Fibroblast of skin of scalp (primary cell): ENCODE measurements at places on chromosomes 6 and 20.

- DNase-seq, result no peak
These were observed 25.9 kb upstream of the APMAP start for GRCh38 chr20:25018425-25018824.

- DNase-seq, result no peak
These were observed 25.9 kb upstream of the TGM2 start for GRCh38 chr20:38190936-38191371.

DNA sequence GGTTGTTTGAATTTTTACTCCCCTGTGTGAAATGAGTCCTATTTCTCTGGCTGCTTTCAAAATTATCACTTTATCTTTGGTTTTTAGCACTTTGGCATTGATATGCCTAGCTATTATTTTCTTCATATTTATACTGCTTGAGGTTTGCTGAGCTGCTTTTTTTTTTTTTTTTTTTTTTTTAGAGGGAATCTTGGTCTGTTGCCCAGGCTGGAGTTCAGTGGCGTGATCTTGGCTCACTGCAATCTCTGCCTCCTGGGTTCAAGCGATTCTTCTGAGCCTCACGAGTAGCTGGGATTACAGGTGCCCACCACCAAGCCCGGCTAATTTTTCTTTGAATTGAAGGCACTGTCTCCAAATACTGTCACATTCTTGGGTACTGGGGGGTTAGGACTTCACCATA lies 40.6 kb downstream of the STXBP5 start:
- no peak for DNase-seq

- peak; percentile 95 for DNase-seq
These were observed 15.5 kb upstream of the CARMIL1 start for GRCh38 chr6:25263657-25264056.

GRCh38 chr20:4326195-4327065 lies 311.1 kb upstream of the RNF24 start:
- DNase-seq, result peak; percentile 37

- DNase-seq, result no peak
These were observed 112.7 kb downstream of the FHL5 start for GRCh38 chr6:96675597-96675996.

DNA sequence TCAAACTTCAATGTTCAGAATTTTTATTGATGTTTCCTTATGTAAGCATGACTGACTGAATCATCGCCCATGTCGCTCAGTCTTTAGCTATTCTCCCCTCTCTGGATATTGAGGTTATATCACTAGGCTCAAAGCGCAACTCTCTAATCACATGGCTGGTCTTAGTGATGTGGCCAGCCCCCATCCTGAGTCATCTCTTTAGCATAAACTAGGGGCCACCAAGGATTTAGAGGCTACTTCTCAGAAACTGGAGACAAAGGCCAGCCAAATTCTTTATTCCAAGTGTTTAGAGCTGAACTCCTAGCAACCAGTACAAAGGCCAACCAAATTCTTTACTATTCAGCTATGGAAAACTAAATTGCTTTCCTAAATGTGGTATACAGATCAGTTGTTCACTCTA lies 61.4 kb downstream of the FAM135A start:
- DNase-seq, result peak; percentile 13

- peak; percentile 6 for DNase-seq
These were observed 491.1 kb upstream of the EYS start for GRCh38 chr6:66198062-66198624.

DNA sequence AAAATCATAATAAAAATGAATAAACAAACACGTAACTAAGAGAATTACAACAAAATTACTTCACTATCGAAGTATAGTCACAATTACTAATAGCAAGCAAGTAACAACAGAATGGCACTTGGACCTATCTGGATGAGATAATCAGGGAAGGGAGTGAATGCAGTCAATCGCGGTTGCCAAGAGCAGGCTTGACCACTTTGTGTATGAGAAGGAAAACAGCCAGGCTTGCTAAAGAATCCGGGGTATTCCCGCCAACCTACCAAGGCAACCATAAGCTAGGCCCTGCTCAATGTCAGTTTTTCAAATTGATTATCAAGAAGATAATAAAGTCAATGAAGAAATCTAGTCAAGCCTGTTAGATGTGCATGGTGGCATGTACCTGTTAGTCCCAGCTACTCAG lies 39.7 kb downstream of the PXDC1 start:
- DNase-seq, result no peak

DNA sequence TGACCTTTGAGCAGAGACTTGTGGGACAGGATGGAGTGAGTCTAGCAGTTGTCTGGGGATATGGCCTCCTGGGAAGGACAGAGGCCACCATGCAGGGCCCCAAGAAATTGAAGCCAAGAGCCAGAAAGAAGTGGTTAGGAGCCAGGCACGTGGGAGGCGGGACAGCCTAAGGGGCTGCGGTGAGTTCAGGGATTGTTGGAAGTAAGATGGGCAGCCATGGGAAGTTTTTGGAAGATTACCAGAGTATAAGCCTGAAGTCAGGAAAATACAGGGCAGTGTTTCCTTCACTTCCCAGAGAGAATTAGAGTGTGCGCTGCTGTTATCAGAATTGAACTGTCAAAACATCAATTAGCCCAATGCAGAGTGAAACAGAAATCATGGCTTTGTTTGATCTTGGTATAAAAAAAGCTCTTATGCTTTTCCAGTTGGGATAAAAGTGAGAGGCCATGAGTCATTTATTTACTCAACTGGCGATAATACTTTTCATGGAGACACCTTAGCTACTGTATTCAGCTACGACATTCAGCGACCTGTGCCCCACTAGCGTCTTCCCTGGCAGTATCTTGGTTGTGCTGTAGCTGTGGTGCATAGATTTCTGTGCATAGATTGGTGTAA lies 66.9 kb downstream of the PHACTR2 start:
- no peak for DNase-seq

- DNase-seq, result no peak
These were observed 22.2 kb downstream of the RNF24 start for GRCh38 chr20:3993109-3993508.

- DNase-seq, result peak; percentile 65
These were observed 84.6 kb downstream of the PDE7B start for GRCh38 chr6:135935941-135936601.

- DNase-seq, result no peak
These were observed 57.2 kb upstream of the MTRF1L start for GRCh38 chr6:153059757-153060156.

- DNase-seq, result no peak
These were observed 126.9 kb downstream of the DHX35 start for GRCh38 chr20:39089029-39089428.

DNA sequence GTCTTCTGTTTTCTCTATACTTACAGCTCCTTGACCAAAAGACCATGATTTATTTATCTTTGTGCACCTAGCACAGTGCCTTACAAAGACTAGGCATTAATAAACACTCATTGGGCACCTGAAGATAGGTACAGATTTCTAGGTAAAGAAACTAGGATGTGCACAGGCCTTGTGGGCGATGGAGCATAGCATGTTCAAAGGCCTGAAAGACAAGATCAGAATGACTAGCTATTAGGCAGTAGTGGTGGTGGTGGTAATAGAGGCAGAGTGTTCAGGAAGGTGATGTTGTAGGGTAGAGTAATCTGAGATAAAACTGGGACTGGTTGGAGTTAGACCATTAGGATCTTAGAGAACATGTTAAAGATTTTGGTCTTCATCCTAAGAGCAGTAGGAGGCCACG lies 3.9 kb downstream of the TXLNB start:
- DNase-seq, result no peak

DNA sequence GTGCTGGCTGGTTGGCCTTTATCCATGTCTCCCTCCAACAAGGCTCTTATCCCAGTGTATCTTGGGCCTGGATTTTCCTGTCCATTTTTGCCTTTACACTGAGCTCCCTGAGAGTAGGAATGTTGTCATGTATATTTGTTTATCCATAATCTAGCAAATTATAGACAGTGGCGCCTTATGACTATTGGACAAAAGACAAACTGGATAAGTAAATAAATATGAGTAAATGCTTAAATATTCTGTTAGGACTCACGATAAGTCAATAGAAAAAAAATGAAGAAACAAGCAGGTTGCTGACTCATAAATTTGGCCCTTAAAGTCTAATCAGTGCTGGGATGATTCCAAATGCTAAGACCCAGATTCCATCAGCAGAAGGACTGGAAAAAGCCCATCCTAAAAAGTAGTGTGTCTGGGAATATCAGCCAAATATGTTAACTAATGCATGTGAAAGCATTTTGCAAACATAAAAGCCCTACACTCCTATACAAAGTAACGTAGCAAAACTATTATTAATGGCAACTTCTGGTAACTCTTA lies 55.0 kb upstream of the PCSK2 start:
- peak; percentile 36 for DNase-seq

- DNase-seq, result peak; percentile 56
These were observed 80.4 kb upstream of the ZNF184 start for GRCh38 chr6:27553123-27553904.

GRCh38 chr6:165469483-165469882 lies 160.1 kb upstream of the C6orf118 start:
- no peak for DNase-seq

GRCh38 chr20:347317-347639 lies 367 bp downstream of the NRSN2 start:
- DNase-seq, result no peak

- DNase-seq, result peak; percentile 73
These were observed 47.2 kb downstream of the MUC22 start for GRCh38 chr6:31057426-31058003.

DNA sequence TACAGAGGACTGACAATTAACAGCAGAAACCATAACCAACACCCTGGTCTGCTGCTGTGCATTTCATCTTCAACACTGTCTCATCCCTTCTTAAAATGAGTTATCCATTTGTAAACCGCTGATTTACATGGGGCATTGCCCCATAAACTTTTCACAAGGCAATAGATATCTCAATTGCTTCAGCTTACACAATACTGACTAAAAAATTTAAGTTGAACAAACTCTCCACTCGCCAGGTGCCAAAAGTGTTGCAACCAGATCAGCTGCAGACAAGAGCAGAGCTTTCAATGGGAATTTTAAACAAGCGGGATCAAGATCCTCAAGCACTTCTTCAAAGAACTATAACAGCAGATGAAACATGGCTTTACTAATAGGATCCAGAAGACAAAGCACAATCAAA lies 183.0 kb downstream of the TASP1 start:
- no peak for DNase-seq

- peak; percentile 9 for DNase-seq
These were observed 218.4 kb downstream of the LMBRD1 start for GRCh38 chr6:69578361-69578890.

GRCh38 chr6:98335594-98335993 lies 498.8 kb upstream of the POU3F2 start:
- DNase-seq, result no peak

- no peak for DNase-seq
These were observed 11.3 kb downstream of the FAXC start for GRCh38 chr6:99338188-99338587.

GRCh38 chr6:90722648-90723047 lies 135.8 kb upstream of the MAP3K7 start:
- no peak for DNase-seq

DNA sequence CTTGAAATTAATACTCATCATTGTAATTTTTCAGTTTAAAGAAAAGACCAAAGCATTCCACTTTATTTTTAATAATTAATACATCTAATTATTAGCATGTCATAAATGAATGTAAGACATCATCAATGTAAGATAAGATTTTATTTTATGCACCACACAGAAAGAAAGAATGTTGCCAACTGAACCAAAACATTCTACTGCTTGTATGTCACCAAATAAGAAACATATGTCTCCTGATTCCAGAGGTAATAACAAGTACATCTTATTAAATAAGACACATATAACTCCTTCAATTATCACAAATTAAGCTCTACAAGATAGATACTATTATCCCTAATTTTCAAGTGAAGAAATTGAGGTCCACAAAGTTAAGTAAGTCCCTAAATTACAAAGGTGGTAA lies 189.5 kb downstream of the GMDS start:
- DNase-seq, result peak; percentile 58

GRCh38 chr6:32290886-32291450 lies 67.1 kb upstream of the NOTCH4 start:
- peak; percentile 56 for DNase-seq

DNA sequence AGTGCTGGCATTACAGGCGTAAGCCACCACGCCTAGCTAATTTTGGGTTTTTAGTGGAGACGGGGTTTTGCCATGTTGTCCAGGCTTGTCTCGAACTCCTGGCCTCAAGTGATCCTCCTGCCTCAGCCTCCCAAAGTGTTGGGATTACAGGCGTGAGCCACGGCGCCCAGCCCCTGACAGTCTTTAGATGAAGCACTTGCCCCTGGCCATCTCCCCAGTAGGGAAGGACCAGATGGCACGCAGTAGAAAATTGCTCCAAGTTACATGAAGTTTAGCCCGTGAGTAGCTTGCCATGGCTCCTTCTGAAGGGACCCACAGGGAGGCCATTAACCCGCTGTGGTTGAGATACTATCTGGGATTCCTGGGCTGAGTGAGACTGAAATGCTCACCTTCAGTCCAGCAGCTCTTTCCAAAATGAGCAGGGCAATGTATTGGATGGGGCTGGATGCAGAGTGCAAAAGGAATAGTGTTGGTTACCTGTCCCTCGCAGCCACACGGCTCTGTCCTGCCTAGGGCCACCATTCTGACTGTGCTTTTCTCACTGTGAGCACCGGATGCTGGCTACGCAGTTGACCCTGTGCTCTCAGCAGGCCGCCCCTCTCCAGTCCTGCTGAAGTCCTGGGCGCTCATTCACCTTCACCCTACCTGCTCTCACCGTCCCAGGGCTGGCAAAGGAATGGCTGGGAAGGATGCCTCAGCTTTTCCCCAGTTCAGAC lies 66.9 kb downstream of the EFCAB8 start:
- DNase-seq, result no peak

- DNase-seq, result peak; percentile 28
These were observed 15.6 kb downstream of the PDSS2 start for GRCh38 chr6:107443608-107444267.

DNA sequence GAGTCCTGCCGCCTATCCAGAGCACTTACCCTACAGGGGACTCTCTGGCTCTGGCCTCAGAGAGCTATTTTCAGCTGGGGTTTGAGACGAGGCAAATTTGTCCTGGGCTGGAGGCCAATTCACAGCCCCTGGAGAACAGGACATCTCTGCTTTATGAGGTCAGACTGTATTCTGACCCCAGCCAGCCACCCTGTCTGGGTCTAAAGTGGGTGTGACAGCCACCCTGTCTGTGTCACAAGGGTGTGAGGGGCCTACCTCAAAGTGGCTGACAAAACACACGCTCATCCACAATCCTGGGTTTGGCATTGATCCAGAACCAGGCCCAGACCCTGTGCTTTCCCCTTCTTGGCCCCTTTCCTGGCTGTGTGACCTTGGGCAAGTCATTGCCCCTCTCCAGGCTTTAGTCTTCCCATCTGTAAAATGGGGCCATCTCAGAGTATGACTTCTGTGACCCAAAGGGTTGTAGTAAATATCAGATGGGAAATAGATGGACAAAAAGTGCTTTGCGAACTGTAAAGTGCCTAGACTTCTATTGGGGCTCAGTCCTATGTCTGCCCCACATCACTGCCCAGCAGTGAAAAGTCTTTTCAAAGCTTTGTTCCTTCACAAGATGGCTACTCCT lies 44.1 kb upstream of the TGM2 start:
- peak; percentile 59 for DNase-seq

GRCh38 chr20:50442512-50442911 lies 67.7 kb upstream of the PTPN1 start:
- DNase-seq, result no peak

DNA sequence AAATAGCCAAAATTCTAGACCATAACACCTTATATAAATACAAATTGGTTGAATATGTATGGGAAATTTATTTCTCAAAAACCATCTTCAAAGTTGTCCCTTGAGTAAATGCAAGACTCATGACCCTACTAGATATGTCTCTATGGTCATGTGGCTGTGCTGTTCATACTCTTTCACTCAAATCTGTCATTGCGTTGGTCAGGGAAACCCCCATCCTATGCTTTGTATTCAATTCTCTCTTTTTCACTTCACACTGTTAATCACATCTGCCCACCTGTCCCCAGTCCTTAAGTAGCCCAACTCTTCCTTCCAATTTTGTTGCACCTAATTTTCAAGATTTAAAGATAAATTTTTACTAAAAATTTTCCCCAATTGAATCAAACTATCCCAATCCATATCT lies 51.0 kb downstream of the RPS12 start:
- DNase-seq, result no peak
